Brain microvascular endothelial cell (primary cell): ENCODE measurements at places on chromosomes 2 and 18.

- DNase-seq: no peak
These were observed 15.6 kb downstream of the CNOT9 start for GRCh38 chr2:218583983-218584850.

GRCh38 chr2:188291617-188292347 is at the start of gene GULP1:
Gene GULP1, plus strand, starts transcription at chr2:188291874. Its CDS starts 185,829 bp downstream, at chr2:188477703.
- peak; percentile 62 for DNase-seq

GRCh38 chr2:19685731-19686130 is 216.1 kb downstream of the TTC32 start:
- DNase-seq: no peak

GRCh38 chr2:241951316-241951700 is 81.8 kb downstream of the RTP5 start:
- no peak for DNase-seq

DNA sequence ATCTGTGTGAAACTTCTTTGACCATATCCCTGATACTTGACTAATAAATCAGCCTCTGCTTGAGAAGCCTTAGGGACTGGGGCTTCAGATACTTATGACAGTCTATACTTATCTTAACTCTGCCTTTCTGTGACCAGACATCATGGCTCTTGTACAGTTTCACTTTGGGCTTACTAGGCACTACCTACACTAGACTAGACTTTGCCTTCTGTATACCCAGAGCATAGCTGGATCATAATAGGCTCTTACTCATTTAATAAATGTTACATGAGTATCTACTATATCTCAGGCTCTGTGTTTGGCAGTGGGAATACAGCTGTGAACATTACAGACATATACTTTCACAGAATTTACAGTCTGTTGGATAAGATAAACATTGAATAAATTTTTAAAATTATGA is 9.0 kb downstream of the UGP2 start:
- no peak for DNase-seq

GRCh38 chr2:15169326-15170069 is 391.6 kb downstream of the NBAS start:
- peak; percentile 94 for DNase-seq

DNA sequence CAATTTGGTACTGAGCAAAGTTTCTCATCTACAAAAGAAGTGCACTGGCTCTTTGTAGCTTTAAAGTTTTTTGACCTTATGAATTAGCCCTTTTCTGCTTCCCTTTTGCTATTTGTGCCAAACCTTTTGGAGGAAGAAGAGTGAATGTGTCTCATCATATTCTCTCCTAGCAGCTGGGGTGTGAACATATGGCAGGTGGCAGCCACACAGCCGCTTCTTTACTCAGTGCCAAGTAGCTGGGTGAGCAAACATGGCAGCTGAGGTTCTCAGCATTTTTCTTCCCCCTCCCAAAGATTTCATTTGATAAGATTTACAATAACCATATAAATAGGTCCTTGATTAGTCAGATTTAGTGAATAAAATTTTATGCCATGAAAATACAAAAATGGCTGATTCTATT is 46.7 kb upstream of the STK17B start:
- no peak for DNase-seq

DNA sequence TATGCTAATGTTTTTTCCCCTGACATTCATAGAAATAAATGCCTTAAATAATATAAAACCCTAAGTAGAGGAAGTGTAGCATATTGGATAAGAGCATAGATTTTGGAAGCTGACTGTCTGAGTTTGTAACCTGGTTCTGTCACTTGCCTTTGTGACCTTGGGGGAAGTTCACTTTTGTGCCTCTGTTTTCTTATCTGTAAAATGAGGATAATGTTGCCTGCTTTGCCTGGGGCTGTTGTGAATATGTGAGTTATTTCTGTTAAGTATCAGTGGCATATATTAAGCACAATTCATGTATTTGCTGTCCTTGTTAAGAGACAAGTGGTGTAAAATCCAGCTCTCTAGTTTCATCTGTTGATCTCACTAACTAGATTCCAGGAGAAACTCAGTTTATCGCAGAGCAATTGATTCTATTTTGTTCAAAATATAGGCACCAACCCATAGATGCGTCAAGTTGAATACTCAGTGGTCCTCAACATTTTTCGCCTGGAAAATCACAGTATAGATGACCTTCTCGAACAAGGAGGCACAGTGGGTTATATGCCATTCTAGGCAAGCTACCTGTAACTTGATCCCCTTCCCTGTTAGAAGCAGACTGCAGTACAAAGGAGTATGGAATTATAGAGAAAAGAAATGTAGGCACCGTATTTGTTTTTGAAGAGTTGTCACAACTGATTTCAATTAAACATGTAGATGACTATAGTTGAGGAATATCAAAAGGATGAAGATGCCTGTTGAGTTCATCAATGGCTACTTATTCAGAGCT is 67.0 kb downstream of the SOCS6 start:
- no peak for DNase-seq

GRCh38 chr2:113818382-113818951 is 62.0 kb upstream of the SLC35F5 start:
- peak; percentile 95 for DNase-seq

DNA sequence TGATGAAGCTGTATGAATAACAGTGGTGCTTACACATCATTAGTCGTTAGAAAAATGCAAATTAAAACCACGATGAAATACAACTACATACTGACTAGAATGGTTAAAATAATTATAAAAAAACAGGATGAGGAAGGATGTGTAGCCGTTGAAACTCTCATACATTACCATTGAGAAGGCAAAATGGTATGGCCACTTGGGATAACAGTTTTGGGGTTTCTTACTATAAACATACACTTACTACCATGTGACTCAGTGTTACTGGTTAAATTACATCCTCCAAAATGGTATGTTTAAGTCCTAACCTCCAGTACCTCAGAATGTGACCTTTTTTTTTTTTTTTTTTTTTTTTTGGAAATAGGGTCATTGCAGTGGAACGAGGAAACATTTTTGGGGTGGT is 58.4 kb downstream of the UBE2E3 start:
- DNase-seq: no peak

- DNase-seq: no peak
These were observed 35.5 kb upstream of the MGAT5 start for GRCh38 chr2:134218414-134218813.

DNA sequence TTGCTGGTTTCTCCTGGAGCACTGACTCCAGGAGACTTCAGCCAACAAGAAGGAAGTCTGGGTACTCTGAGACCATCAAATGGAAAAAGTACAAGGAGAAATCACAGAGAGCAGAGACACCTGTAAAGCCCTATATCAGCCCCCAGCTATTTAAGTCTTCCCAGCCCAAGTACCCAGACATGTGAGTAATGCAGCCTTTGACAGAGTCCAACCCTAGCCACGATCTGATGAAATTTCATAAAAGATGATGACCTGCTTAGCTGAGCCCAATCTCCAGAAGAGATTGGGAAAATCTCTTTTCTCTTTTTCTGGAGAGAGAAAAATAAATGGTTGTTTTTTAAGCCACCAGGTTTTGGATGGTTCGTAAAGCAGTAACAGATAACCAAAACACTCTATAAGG is 196.6 kb downstream of the NBAS start:
- DNase-seq: no peak

DNA sequence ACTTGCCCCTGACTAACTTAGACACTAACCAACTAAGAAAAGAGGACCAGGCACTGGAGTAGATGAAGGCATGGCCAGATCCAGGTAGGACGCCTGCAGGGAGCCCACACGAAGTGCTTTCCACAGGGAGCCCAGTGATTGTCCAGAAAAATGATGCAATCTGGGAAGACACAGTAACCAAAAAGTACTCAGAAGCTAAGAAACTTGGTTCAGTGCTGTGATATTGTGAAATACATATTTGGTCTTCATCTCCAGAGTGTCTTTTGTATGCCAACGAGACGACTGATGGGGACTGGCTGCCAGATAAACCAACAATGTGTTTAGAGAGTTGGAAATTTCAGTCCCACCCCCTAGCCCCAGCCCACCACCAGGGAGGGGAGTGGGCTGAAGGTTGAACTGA is 135.0 kb downstream of the SP3 start:
- DNase-seq: no peak

DNA sequence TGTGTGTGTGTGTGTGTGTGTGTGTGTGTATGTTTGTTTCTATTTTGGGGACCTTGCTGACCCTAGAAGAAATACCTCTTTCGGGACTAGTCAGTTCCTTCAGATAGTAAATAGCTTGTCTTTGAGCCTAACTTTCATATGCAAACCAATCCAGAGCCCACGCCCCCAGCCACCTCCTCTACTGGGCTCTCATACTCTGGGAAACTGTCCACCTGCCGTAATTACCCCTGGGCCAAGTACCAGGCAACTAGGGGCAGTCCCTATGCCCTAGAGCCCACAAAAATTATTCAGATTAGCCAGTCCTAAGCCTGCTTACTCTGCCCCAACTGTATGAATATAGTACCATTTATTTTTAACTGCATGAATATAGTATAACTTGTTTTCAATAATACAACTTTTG is 970.4 kb downstream of the EPHA4 start:
- no peak for DNase-seq

- no peak for DNase-seq
These were observed 24.0 kb downstream of the CMPK2 start for GRCh38 chr2:6841537-6842287.

- no peak for DNase-seq
These were observed 92.5 kb upstream of the SLC35G4 start for GRCh38 chr18:11516751-11517503.

GRCh38 chr2:70790136-70790828 is at the start of gene FIGLA:
Gene FIGLA, minus strand, starts transcription at chr2:70790643. Its CDS starts 5 bp downstream, at chr2:70790638.
- no peak for DNase-seq

DNA sequence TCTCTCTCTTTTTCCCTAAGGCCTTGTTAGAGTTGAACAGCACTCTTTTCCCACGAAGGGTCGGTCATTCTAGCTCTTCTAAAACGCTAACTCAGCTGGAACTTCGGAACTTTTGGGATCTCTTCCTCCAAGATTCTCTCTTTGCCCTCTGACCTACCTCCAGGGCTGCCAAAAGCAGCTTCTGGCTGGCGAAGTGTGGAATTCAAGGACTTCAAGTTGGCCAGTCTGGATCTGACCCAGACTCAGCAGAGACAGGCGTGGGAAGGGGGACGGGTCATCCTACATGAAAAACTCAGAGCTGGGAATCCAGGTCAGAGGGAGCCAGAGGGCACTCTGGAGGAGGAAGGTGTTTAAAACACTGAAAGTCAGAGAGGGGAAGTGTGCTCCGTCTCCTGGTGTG is 305.5 kb upstream of the HDAC4 start:
- DNase-seq: no peak

- DNase-seq: peak; percentile 57
These were observed 31.1 kb upstream of the GMCL1 start for GRCh38 chr2:69798290-69798908.

DNA sequence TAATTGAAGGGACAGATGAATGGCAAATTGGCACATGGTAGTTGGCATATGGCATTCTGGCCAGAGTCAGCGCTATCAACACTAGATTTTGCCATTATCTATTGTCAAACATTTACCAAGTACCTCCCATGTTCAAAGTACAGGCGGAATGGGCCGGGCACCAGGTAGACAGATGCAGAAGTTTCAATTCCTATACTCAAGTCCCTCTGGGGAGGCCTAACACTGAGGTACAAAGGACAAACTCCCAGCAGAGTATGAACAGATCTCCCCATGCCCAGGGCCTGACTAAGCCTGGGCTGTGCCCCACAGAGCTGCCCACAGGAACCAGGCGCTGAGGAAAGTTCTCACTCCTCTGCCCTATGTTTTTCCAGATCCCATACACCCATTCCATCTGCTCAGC is 257.5 kb upstream of the KLHL29 start:
- DNase-seq: no peak

GRCh38 chr2:86368161-86368824 is 30.9 kb upstream of the REEP1 start:
- peak; percentile 12 for DNase-seq

GRCh38 chr18:74804677-74805076 is 207.0 kb downstream of the ZNF407 start:
- DNase-seq: no peak

GRCh38 chr18:73714466-73714865 is 433.2 kb downstream of the FBXO15 start:
- no peak for DNase-seq

DNA sequence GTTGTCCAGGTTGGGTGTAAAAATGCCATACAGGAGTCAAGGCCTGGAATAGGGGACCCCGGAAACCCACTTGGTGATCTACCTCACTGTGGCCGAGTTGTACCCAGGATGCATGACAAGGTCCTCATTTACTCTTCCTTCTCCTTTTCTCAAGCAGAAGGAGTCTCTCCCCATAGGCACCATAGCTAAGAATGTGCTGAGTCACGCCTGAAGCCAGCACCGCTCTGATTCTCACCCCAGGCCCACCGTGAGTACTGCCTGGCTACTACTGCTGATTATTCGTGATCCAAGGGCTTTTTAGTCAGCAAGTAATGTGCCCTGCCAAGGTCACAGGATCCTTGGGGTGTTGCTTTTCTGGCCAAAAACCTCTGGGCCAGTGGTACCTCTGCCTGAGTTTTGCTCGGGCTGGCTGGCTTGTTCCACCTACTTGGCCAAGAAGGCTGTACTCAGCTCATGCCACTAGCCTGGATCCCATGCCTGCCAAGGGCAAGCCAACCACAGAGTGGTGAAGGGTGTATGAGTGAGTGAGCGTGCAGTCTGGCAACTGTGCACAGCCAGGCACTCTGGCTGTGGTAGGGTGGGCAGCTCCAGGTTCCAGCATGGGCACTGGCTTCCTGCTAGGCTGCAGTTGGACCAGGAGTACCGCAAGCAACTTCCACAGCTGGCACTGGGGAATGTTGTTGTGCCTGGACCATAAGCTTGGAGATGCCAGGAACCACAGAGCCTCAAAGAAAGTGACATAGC is 650.1 kb upstream of the VRK2 start:
- DNase-seq: no peak

DNA sequence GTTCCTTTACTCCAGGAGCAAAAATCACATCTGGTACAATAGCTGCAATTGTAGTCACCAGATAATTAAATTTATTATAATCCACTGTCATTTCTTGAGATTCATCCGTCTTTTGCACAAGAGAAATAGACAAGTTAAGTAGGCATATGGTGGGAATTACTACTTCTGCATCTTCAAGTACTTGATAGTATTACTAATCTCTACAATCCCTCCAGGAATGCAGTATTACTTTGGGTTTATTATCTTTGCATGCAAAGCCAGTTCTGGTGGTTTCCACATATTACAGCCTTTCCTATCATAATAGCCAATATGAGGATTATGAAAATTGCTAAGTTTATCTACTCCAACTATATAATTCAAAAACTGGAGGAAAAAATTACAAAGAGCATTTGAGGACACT is 254.1 kb downstream of the IKZF2 start:
- no peak for DNase-seq

DNA sequence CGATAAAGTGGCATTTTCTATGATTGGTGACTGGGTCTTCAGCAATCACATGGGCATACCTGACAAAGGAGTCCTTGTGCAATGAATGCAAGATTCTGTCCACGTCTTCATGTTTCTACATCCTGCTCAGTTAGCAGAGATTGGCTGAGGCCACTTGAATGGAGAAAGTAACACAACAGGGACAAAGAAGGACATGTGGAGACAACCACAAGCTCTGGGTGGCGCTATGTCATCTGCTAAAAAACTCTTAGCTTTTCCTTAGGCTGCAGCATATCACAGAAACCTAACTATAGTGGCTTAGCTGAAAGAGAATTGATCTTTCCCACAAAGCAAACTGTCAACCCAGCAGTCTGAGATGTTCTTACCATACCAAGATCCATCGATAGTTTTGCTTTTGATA is 1109.7 kb downstream of the SOCS6 start:
- peak; percentile 0 for DNase-seq

GRCh38 chr2:57656198-57656597 is 390.4 kb upstream of the VRK2 start:
- DNase-seq: no peak
